Endothelial cell of umbilical vein (primary cell): ENCODE measurements at places on chromosomes 3 and 15. TPM values are rescaled to one million over a fixed set of nuclear protein-coding genes. Genes with fewer than 3 reads are reported as not detected.

PARP15 gene
- 0.99 and 1.4 TPM in 2 replicates for total RNA-seq

PCCB gene
- total RNA-seq, result 28.6 and 35.4 TPM in 2 replicates

TMEM207 gene
- total RNA-seq, result not detected in 2 replicates

CPN2 gene
- total RNA-seq, result not detected in 2 replicates

DNA sequence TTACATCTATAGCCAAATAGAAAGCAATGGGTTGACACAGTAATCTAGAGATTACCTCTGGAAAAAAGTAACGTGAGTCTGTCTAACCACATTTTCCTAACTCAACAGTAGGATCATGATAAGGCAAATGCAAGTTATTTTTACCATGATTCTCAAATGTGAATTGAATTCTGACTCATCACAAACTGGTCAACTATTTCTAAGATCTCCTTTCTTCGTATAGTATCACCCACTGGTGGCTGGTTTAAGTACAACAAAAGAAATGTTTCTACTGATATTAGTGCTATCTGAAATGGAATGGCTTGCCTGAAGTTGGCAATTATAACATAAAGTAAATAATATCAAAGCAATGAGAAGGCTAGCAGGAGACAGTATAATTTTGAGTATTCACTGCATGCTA, 102.2 kb downstream of the ABI3BP start:
- peak; percentile 44 for DNase-seq
